ENCODE measurements at places on chromosomes 6 and 20.

- DNase-seq, result no peak
These were observed 15.8 kb downstream of the COX4I2 start for GRCh38 chr20:31653561-31653960.

- DNase-seq, result peak; percentile 87
These were observed 14.5 kb downstream of the GNL1 start for GRCh38 chr6:30541515-30542403.

DNA sequence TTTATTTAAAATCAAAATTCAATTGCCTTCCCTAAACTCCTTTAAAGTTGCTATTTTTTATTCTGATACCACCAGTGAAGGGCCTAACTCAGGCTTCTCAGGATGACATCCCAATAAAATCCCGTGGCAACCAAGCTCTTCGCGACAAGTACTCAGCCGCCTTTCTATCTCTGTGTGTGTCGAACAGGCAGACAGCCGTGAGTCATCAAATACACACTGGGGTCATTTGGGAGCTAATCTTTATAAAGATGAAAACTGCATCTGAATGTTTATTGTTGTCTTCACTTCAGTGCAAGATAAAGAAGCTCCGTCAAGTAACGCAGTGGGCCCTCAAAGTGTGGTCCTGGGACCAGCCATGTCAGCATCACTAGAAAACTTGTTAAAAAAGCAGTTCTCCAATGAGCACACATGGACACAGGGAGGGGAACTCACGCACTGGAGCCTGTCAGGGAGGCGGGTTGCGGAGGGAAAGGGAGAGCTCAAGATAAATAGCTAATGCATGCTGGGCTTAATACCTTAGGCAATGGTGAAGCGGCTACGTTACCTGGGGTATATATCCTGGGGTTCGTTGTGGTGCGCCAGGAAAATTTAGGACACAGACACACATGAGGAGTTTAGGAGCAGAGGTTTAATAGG is 119.3 kb downstream of the RNF144B start:
- peak; percentile 22 for DNase-seq

GRCh38 chr6:27866357-27867050 is 45.7 kb downstream of the OR2B2 start:
- peak; percentile 90 for DNase-seq

GRCh38 chr6:129242546-129242945 is 359.6 kb downstream of the LAMA2 start:
- DNase-seq, result no peak

DNA sequence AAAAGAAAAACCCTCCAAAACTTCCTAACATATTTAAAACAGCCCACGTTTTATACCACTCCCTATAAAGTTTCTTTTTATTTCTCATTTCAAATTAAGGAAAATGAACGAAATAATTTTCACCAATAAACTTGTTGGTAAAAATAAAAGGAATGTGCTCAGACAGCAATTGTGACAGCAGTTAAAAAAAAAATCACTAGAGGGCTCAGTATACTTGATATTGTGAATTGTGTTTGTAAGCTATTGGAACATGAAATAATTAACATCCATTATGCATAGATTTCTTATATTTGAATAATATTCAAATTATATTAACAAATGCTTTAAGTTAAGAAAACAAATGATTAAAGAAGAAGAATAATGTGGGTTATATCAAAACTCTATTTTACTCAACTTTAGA is 105.5 kb downstream of the ASCC3 start:
- DNase-seq, result peak; percentile 13

DNA sequence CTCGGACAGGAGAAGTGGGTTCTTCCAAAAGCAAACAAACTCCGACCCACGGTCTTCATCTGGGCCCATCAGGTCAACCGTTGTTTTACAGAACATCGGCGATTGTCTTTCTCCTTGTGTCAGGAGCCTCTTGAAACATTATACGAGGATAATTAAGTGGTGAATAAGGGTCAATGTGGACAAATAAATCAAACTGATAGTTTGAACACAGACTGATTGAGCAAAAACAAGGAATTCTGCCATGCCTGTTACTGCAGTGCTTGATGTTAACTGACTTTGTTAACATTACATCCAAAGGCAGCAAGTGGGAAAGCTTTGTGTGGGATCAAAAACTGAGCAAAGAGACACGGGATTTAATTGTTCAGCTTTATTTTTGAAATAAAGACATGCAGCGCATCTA is 101.1 kb upstream of the IFNGR1 start:
- no peak for DNase-seq

DNA sequence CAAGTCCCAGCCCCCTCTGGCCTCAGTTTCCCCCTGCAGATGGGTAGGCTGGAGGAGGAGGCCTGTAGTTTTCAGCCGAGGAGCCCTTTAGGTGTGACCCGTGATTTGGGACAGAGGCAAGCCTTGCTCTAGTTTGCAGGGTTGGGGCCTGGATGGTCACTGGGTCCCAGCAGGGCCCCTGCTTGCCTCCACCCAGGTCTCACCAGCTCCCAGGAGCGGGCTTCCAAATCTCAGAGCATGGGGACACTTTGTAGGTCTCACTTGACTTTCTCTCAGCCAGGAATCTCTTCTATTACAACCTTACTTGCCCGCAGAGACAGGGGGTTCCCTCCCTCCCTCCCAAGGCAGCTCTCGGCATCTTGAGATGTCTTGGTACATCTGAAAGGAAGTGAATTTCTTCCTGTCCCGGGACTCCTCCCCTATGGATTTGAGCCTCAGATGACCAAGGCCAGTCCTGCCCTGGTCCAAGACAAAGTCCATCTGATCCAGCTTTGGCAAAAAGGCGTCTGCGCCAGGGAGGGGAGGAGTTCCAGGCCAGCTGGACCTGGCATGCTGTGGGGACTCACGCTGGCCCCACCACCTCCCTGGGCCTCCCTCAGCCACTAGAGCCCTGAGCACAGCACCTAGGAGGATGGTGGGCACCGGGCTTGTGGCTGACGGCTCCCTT is 47.4 kb downstream of the SRC start:
- no peak for DNase-seq

GRCh38 chr20:57335392-57335791 is 5.8 kb downstream of the SPO11 start:
- DNase-seq, result peak; percentile 49

DNA sequence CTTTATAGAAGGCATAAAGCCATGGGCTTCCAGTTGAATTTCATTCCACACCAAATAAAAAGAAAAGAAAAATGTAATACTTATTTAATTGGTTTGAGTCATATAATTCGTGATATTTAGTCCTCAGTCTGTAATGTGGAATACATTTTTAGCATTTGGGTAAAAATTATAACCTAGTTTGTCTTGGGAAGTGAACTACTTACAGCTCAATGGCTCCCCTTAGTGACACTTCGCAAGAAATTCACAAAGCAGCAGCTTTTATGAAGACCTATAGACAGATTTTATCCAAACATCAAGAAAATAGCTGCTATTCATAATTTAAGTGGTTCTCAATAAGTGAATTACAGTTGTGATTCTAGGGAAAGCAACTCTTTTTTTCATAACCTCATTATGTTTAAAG is 72.1 kb downstream of the RSPO3 start:
- DNase-seq, result peak; percentile 63

DNA sequence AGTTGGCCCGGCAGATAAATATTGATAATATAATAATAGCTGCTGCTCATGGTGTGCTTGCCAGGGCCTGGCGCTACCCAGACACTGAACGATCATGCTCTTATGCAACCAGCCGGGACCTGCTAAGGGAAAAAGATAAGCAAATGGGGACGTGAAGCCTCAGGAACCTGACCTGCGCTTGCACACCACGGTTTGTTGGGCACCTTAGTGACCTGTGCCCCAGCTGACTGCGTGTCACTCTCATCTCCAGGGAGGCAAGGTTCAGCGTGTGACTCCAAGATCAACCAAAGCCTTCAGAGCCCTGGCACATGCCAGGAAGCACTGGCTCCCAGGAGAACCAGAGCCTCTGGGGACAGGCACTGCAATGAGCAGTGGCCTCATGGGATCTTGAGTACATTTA is 111.1 kb downstream of the AGPAT4 start:
- DNase-seq, result no peak

- DNase-seq, result peak; percentile 20
These were observed 231.2 kb upstream of the ZFP64 start for GRCh38 chr20:52422574-52423336.

GRCh38 chr6:110185879-110186278 is 5.7 kb downstream of the CDC40 start:
- no peak for DNase-seq

DNA sequence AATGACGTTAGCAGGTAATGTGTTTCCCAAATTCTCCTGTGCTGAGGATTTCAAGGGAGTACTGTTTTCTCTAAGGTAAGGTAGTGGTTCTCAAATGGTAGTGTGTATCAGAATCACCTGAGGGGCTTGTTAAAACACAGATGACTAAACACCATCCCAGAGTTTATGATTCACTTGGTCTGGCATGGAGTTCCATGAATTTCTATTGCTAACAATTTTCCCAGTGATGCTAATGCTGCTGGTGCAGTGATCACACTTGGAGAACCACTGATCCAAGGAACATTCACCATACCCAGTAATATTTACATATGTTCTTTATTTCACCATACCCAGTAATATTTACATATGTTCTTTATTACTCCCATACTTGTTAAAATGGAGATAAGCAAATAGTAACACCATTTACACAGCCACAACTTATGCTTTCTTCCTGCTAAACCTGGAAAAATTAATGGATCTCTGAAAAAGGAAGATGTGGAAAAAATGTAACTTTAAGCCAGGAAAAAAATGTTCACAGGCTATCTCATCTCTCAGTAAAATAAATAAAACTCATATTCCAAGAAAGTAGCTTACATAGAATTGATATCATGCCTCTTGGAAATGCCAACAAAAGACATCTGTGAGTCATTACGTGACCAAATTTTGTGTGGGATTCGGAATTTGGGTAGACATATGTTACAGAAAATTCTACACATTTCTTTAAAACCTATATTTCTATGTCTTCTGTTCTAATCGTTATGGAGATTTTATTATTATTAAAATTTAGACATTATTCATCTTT is 129.5 kb downstream of the MMUT start:
- peak; percentile 27 for DNase-seq

DNA sequence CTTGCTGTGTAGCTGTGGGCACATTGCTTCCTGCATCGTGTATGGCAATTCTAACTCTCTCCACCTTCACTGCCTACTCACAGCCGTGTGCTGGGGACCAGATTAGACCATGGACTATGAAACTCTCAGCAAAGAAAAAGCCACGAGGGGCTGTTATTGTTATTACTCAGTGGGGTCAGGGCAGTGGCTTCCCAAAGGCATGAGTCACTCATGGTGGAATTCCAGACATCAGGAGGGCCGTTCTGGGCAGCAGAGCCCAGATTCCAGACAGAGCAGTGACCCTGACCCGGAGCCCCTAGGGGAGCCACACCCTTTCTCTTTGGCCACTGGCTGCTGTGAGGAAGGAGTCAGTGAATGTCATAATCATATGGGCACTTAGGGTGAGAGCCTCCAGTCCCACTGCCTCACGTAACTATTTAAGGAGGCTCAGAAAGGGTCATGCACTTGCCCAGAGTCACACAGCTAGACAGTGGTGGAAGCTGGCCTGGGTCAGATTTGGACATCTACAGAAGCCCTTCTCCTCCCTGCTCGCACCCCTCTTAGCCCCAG is 22.2 kb upstream of the CCN5 start:
- DNase-seq, result peak; percentile 100

- DNase-seq, result peak; percentile 85
These were observed 9.8 kb upstream of the ZNFX1 start for GRCh38 chr20:49287555-49288249.

DNA sequence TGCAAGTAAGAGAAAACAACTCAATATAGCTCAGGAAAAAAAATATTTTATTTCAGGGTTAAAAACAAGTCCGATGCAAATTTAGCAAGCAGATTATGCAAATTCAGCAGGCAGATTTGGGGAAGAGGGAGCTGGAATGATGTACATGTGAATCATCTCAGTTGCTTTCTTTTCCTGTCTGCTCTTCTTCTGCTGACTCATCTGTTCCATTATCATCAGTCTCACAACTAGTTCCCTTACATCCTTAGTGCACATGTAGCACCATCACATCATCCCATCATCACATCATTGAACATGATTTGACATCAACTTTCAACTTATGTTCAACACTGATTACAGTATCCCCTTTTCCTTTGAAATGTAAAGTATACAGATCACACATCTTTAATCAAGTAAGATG is 11.5 kb upstream of the DEFB113 start:
- DNase-seq, result peak; percentile 34

DNA sequence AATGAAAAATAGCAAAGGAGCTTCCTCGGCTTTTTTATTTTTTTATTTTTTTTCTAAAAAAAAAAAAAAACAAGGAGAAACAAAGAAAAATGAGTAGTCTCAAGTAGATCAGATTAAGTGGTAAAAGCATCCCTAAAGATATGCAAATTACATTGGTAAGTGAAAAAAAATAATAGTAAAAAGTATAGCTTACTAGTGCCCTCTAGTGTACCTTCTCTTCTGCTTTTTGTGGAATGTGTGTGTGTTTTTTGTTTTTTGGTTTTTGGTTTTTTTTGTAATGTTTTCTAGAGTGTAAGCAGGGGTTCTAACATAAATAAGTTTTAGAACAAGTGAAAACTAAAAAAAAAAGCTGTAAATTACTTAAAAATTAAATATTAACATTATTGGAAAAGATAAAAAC is 1062.0 kb downstream of the HACE1 start:
- DNase-seq, result peak; percentile 42

GRCh38 chr20:37702403-37703034 is 8.7 kb downstream of the CTNNBL1 start:
- DNase-seq, result no peak

- no peak for DNase-seq
These were observed 20.5 kb downstream of the COL20A1 start for GRCh38 chr20:63313349-63314014.

- DNase-seq, result no peak
These were observed 66.1 kb downstream of the JPH2 start for GRCh38 chr20:44120676-44121425.

DNA sequence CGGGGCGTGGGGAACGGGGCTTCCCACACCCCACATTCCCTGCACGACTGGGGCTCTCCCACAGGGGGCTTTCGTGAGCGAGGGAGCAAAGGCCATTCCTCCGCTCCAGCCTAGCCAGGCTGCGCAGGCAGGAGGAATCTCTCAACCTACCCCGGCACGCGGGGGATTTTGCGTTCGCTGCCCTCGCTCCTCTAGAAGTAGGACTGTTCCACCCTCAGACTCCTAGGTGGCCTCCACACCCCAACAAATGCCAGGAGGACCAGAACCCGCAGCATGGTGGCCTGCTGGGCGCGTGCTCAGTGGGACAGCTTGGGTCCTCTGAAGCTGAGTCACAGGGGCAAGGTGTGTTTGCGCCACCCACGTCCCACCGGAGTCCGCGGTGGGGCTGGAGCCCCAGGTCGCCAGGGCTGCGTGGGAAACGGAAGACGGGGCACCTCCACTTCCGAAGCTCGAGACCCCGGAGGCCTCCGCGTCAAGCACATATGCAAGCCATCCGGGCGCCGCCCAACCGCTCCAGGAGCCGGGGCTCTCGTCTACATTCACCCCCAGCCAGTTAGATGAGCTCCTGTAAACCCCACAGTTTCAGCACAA is 1938.5 kb upstream of the DEFB115 start:
- DNase-seq, result no peak

GRCh38 chr20:61044499-61044898 is 207.6 kb upstream of the CDH4 start:
- peak; percentile 6 for DNase-seq
